ENCODE measurements at places on chromosomes 7 and 10. TPM values are rescaled to one million over a fixed set of nuclear protein-coding genes. Genes with fewer than 3 reads are reported as not detected.
A peak's percentile ranks its signal among the peaks of the same experiment; 100 is the strongest.

- no peak for DNase-seq
Measured at GRCh38 chr7:8208816-8209215, 53.2 kb downstream of the ICA1 start.

DNA sequence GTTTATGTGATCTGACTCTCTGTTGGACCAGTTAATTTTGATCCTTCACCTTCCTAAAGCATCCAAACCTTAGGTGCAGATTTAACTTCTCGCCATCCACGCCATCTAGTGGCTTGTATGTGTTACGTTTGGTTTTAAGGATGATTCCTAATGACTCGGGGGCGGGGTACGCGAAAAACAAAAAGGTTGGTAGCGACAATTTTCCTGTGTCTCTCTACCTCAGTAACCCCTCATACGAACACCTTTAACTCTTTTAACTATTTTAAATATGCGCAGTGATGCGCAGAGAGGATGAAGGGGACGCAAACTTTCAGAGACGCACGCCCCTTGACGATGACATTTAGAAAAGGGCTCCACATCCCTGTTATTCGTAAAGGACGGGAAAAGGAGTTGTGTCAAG lies 714 bp upstream of the KCND2 start:
- peak; percentile 21 for DNase-seq

DNA sequence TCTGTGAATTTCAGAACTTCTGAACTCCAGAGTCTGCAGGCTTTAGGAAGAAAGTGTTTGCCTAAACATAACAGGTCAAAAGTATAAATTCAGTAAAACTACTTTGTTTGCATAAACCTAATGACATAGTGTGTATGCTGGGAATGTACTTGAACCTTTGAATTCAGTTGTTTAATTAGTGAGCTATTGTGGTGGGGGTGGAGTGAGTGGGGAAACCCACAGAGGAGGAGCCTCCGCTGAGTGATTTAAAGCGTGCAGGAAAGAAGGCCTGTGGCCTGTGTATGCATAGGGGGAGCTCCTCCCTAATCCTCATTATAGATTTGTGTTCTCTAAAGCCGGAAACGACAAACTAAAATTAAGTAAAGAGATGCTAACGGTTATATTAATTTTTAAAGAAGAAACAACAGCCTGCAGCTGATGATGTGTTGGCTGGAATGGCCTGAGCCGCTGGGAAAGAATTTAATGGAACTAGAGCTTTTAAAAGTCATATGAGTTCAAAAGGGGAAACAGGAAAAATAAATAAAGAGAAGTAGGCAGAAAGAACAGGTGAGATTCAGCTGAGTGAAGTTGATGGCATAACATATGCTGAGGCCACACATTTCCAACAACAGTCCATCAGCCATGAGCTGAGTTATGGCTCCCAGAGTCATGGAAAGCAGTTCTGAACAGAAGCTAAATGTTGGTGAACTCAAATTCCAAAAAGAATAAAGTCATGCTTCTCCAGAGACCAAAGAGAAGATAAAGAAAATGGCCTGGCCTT lies 595.0 kb downstream of the GRM8 start:
- no peak for DNase-seq

GRCh38 chr7:109322833-109323232 lies 753.2 kb downstream of the DNAJB9 start:
- no peak for DNase-seq

- no peak for DNase-seq
Measured at GRCh38 chr10:9733766-9734165, 1283.9 kb upstream of the CELF2 start.

- no peak for DNase-seq
Measured at GRCh38 chr10:1567742-1568495, 169.4 kb downstream of the ADARB2 start.

GRCh38 chr7:158494162-158494586 lies 93.4 kb downstream of the PTPRN2 start:
- no peak for DNase-seq

GRCh38 chr7:13466874-13467547 lies 522.5 kb downstream of the ETV1 start:
- peak; percentile 18 for DNase-seq

GRCh38 chr7:82677493-82677892 lies 233.9 kb upstream of the CACNA2D1 start:
- no peak for DNase-seq

Gene SSC4D
- polyA plus RNA-seq: 5.5 TPM

Gene SPACDR
- polyA plus RNA-seq: 1.4 TPM
